Activated T-helper 1 cell treated with anti-CD3 and anti-CD28 coated beads, Interleukin-12 subunit alpha, Interleukin-12 subunit beta, Interleukin-2, Interleukin-4 antibody, amounts not matched to agents 30 ng/mL and 10 ng/mL and 1 ng/mL, durations not matched to agents 14 hours and 24 hours and 36 hours (primary cell): ENCODE measurements at places on chromosomes 5 and 9. TPM values are rescaled to one million over a fixed set of nuclear protein-coding genes. Genes with fewer than 3 reads are reported as not detected.

FOXD4L4 gene
- 0.10 and 0.23 TPM in 2 replicates for total RNA-seq

ANKRD34B gene
- total RNA-seq = not detected in 2 replicates

GRCh38 chr9:117718085-117718484 lies 13.9 kb downstream of the TLR4 start:
- DNase-seq = no peak

FRRS1L gene
- not detected in 2 replicates for total RNA-seq

- DNase-seq = no peak
Observed at GRCh38 chr9:128055344-128056040, 11.6 kb downstream of the NAIF1 start.

- no peak for DNase-seq
Observed at GRCh38 chr9:112777914-112778313, 27.4 kb downstream of the SNX30 start.

- DNase-seq = no peak
Observed at GRCh38 chr9:72925891-72926290, 27.0 kb downstream of the ALDH1A1 start.

GRCh38 chr9:137251490-137252268 lies 593 bp downstream of the STPG3 start:
- no peak for DNase-seq

WDR38 gene
- not detected in 2 replicates for total RNA-seq

GABBR2 gene
- total RNA-seq = not detected in 2 replicates

BAAT gene
- 0.08 TPM in 1 of 2 replicates, not detected in the other for total RNA-seq

GRCh38 chr5:142621227-142621626 lies 64.7 kb downstream of the FGF1 start:
- no peak for DNase-seq

C5orf52 gene
- 0.39 TPM in 1 of 2 replicates, not detected in the other for total RNA-seq

SHC3 gene
- total RNA-seq = not detected in 2 replicates

GALNT10 gene
- total RNA-seq = 51.1 and 55.6 TPM in 2 replicates

- no peak for DNase-seq
Observed at GRCh38 chr5:84480873-84481637, 96.4 kb upstream of the EDIL3 start.

DNA sequence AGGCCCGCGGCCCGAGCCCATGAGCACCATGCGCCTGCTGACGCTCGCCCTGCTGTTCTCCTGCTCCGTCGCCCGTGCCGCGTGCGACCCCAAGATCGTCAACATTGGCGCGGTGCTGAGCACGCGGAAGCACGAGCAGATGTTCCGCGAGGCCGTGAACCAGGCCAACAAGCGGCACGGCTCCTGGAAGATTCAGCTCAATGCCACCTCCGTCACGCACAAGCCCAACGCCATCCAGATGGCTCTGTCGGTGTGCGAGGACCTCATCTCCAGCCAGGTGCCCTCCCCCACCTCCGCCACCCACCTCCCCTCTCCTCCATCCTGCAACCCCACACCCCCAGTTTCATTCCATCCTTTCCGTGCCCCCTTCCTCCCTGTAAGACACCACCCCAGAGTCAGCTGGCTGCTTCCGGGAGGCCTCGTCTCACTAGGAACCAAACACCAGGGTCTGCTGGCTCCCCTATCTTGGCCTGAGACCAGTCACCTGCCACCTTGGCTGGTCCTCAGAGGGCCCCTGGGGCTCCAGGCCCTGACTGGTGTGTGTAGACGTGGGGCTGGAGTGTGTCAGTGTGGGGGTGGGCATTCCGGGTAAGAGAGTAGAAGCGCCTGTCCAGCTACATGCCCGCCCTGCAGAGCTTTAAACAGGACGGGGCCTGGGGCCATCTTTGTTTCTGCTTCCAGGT lies 655 bp downstream of the GRIN1 start:
- DNase-seq = no peak

SPINK13 gene
- not detected in 2 replicates for total RNA-seq

GMCL2 gene
- total RNA-seq = not detected in 2 replicates

DNA sequence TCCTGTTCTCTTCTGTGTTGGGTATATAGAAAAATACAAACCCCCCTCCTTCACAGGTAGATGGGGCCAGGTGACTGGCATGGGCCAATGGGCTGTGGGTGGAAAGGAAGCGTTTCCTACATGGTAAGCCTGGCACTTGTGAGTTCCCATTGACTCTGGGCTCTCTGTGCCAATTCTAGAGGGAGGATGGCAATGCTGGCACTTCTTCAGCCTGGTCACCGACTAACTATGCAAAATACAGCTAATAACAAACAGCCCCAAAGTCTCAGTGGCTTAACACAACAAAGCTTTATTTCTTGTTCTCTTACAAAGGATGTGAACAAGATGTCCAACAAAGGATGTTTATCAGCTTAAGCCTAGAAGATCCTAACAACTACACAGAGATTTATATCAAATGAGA lies 258.1 kb downstream of the SYK start:
- DNase-seq = no peak

RNF183 gene
- not detected in 2 replicates for total RNA-seq

DNA sequence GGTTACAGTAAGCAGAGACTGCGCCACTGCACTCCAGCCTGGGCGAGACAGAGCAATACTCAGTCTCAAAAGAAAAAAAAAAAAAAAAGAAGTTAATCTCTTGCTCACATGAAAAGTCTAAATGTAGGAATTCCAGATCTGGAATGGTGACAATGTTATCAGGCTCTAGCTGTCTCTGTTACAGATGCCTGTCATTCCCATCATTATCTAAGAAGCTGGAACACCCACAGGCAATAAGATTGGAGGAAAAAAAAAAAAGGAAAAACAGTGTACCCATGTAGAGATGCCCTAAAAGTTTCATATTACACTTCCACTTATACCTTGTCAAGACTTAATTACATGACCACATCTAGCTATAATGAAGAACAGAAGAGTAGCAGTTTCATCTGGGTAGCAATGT lies 38.2 kb downstream of the PTBP3 start:
- no peak for DNase-seq

DNA sequence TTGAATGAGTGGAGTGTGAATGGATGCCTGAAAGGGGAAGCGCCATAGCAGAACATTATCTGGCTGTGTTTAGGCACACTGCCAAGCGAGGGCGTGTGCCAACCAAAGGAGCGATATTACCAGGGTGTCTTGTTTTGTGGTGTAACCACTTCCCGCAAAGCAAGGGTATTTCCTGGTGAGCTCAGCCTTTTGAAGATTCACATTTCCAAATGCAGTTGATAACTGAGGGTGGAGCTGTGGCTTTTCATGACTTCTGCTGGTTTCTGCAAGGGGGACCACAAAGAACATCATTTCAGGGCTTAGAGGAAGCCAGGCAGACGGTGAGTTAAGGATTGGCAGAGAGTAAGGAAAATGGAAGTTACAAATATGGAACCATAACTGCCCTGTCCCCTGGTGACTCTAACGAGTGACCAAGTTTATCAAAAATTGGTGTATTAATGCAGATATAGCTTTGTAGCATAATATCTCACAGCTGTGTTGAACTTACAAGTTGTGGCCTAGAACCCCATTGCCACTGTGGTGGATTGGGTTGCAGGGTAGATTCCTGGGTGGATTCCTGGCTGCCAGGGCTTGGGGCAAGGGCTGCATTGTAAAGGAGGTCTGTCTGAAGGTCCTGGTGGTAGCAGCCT lies 71.4 kb downstream of the RALGPS1 start:
- peak; percentile 85 for DNase-seq

MSX2 gene
- total RNA-seq = not detected in 2 replicates

DNA sequence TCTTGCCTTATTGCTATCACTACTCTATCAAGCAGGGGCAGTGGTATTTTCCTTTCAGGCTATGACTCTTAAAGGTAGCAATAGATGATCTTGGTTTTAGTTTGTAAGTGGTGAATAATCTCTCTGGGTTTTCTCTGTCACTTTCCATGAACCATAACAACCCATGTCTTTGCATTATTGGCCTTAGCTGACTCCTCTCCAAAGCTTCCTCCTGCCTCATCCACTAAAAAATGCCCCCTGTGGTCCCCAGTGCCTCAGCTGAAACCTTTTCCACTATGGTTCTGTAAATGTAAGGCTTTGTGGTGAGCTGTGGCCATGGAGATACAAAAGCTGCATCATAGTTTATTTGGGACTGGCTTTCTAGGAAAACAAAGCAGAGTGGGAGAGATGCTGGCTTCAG lies 128.8 kb downstream of the GPBP1 start:
- no peak for DNase-seq

GRCh38 chr9:80501635-80502034 lies 929.9 kb downstream of the TLE4 start:
- no peak for DNase-seq

SAPCD2 gene
- 23.9 and 25.1 TPM in 2 replicates for total RNA-seq

DNA sequence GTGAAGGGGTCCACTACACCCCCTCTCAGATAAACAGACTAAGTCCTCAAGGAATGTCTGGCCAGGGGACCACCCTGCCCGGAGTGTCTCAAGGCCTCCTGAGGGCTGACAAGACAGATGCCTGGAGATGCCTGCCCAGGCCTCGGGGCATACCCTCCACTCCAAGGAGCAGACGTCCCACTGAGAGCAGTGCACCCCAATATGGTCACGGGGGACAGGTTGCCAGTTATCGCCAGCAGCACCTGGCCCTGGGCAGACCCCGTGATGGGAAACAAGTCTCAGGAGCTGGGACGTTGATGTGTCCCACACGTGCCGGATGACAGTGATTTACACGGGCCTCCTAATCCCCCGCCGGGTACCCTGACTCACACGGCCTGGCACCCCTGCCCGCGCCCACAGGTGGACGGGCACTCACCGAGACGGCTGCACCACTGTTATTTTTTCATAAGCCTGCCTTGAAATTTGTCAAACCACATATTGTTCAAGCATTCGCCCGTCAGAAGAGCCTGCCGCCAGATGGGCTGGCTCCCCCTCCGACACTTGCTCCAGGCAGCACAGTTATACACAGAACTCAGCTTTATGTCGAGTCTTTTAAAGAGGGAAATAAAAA lies 43.9 kb downstream of the BARX1 start:
- DNase-seq = no peak

DNA sequence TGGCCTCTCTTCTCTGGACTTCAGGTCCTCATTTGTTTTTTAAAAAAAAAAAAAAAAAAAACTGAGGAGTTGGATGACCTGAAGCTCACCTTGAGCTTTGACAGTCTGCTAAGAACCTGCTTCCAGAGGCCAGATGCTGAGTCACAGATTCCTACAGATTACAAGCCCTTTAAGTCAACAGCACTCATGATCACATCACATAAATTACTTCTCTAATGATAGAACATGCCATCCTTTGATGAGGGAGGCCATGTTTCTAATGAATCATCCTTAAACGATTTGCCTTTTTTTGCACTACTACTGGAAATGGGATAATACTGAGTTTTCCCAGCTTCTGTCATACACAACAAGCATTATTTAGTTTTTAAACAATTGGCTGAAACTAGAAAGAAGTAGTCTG lies 34.2 kb upstream of the MYOT start:
- no peak for DNase-seq

HEMGN gene
- total RNA-seq = 0.24 and 0.31 TPM in 2 replicates

DNA sequence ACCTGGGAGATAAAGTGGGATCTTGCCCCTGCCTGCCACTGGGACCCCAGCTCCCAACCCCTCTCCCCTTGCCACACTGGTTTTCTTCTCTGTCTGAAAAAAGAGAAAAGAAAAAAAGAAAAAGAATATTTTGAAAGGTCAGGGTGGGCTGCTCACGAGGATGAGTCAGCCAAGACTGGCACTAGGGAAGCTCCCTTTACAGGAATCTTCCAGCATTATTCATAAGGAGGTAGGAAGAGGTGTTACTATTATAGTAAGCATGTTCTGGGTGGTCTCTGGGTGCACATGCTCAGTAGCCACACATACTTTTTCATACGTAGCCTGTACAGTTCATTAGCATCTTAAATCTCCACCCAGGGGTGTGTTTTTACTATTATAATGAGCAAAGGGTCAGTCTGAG lies 46.8 kb upstream of the HAND1 start:
- DNase-seq = no peak

GRCh38 chr5:44385291-44385900 lies 3.8 kb downstream of the FGF10 start:
- no peak for DNase-seq

DNA sequence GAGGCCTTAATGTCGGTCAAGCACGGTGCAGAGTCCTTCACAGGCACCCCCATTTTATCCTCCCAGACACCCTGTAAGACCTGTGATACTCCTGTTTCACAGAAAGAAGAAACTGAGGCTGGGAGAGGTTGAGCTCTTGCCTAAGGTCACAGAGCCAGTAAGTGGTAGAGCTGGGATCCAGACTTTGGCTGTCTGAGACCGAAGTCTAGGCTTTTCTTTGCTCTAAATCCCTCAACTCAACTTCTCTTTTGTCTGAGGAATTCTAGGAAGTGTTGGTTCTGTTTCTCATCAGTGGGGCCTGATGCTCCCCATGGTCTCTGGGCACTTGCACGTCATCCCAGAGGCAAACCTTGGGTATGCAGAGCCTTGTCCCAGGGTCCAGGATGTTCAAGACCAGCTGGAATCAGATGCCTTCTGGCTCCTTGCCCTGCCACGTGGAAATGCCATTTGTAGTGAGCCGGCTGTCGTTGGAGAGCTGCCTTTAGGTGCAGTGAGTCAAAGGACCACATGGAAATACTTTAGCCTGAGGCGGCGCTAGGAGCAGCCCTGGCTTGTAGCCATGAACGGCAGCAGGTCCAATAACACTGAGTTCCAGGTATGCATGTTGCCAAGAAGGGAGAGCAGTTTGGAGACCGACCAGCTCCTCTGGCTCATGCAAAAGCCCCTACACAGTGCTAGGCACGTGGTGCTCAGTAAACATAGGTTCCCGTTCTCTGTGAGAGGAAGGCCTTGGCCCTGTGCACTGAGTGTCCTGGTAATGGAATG lies 9.2 kb downstream of the DCANP1 start:
- no peak for DNase-seq

GRCh38 chr5:80438739-80439138 lies 30.9 kb downstream of the ZFYVE16 start:
- no peak for DNase-seq

GRCh38 chr5:93886098-93886806 lies 144.9 kb upstream of the POU5F2 start:
- no peak for DNase-seq

- no peak for DNase-seq
Observed at GRCh38 chr5:10303201-10303600, 4.5 kb downstream of the CMBL start.

DNA sequence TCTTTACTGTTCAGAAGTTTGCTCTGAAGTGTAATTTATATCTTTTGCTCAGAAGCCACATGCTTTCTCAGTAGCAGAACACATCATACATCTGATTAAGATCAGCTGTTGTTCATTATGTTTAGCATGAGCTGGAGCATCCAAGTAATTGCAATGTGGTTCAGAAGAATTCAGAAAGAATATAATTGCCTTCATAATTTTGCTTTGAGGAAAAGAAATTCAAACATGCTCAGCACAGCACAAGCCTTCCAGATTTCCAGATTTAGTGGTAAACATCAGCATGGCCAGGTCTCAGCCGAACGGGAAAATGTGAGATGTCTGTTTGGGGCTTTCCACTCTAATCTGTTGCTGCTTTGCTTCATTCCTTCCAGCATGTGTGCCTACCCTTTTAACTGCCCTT lies 65.9 kb downstream of the ITGA1 start:
- DNase-seq = no peak

DNA sequence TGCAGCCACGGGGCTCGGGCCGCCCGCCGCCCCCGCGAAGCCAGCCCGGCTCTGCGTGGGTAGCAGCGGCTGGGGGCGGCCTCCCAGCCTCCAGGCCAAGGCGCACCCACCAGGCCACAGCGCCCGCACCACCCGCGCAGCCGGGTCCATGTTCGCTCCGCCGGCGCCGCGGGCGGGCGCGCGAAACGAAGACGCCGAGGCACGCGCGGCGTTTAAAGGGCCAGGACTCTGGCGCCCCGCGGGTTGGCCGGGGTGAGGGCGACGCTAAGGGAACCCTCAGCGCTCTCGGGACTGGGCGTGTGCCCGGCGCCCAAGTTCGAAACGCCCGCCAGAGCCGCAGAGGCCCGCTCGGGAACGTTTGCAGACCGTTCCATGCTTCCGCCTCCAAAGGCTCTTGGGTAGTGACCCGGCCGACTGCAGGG lies at the start of gene PTGES2:
TSS of gene PTGES2 (minus strand) at position 162 of the 422 bp plus-strand sequence. CDS start at position 150, 12 bp downstream.
- peak; percentile 80 for DNase-seq
